HS-27A (cell line): ENCODE measurements at places on chromosomes 5 and 9.

GRCh38 chr5:24170026-24170425, 474.8 kb downstream of the CDH10 start:
- DNase-seq: no peak

GRCh38 chr5:153584126-153584959, 93.9 kb downstream of the GRIA1 start:
- no peak for DNase-seq

DNA sequence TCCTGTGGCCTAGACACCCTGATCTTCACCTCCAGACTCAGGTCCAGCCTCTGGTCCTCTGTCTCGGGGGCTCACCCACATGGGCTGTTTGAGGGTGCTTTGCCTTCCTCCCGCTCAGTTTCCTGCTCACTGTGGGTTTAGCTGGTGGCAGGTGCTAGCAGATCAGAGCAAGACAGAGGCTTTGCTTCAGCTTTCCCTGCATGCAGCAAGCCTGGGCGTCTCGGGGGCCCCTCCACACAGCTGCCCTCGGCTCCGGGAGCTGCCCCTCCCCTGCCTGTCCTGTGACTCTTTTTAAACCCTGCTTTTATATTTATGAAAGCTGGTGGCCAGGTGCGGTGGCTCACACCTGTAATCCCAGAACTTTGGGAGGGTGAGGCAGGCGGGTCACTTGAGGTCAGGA, 14.6 kb downstream of the MRPL36 start:
- no peak for DNase-seq

DNA sequence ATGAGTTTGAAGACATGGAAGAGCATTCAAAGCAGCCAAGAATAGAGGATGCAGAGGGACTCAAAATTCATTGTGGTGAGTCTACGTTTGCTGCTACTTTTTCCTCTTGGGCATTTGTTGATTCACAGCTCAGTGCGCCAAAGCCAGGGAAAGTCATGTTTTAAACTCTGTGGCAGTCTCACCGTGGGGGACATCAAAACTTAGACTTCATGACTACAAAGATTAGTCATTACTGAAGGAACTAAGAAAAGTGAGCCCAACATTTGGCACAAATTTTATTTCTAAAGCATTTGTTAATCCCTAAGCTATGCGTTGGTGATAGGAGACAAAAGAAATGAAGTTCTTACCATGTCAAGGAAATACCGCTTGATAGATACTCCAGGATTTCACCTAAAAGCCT, 73.7 kb upstream of the MTAP start:
- DNase-seq: no peak
